MV-4-11 (cell line): ENCODE measurements at places on chromosomes 3 and 15.

GRCh38 chr3:82261013-82261412 is 499.6 kb upstream of the GBE1 start:
- no peak for DNase-seq

- DNase-seq = no peak
Measured at GRCh38 chr3:56724676-56725075, 41.6 kb upstream of the TASOR start.

GRCh38 chr15:42360535-42361112 is 1.3 kb downstream of the CAPN3 start:
- no peak for DNase-seq

- DNase-seq = no peak
Measured at GRCh38 chr3:62874711-62875557, at the start of gene CADPS. CADPS (minus strand) TSS chr3:62875416; CDS start chr3:62875029, 387 bp downstream.

GRCh38 chr3:64053581-64053980 is 30.3 kb upstream of the PSMD6 start:
- no peak for DNase-seq

DNA sequence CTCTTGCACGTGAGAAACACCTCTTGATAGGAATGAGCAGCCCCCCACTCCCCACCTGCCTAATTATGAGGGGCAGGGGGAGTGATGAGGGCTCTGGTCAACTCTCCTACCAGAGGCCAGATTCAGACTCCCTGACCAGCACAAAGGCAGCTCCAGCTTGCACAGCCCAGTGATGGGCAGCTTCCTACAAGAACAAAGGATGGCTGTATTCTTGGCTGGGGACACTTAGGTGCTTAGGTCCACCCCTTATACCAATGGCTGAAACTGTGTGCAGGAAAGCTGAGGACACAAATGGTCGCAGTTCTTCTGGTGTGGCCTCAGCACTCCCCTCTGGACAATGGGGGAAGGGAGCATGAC is 81.8 kb downstream of the IQSEC1 start:
- no peak for DNase-seq

DNA sequence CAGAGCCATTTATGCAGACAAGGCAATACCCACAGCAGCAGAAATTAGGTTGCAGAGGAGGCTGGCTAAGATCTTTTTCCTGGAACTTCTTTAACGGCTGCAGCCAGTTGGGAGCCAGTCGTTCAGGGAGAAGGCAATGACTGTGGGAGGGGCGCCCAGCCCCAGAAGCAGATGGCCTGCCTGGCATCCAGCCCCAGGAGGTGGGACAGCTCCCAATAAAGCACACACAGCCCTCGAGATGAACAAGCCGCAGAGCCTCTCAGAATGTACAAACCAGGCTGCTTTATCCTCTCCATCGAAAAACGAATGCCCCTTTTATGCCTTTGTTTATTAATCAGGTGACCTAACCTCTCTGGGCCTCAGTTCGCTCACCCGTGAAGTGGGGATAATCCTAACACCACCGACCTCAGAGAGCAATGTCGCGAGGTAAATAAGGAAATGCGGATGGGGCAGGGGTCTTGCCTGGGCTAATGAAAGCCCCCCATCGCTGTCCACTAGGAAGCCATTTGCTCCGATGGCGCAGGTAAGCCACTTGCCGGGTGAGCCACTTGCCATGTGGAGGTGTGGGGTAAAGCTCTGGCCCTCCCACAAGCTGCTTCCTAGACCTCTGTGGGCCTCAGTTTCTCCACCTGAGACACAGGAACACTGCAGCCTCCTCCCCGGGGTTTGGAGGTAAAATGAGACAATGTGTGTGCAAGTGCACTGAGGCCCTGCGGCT is 35.8 kb downstream of the MGLL start:
- DNase-seq = peak; percentile 22

GRCh38 chr3:14811684-14812083 is 7.1 kb upstream of the FGD5 start:
- no peak for DNase-seq

GRCh38 chr3:36540888-36541518 is 160.7 kb downstream of the STAC start:
- no peak for DNase-seq

DNA sequence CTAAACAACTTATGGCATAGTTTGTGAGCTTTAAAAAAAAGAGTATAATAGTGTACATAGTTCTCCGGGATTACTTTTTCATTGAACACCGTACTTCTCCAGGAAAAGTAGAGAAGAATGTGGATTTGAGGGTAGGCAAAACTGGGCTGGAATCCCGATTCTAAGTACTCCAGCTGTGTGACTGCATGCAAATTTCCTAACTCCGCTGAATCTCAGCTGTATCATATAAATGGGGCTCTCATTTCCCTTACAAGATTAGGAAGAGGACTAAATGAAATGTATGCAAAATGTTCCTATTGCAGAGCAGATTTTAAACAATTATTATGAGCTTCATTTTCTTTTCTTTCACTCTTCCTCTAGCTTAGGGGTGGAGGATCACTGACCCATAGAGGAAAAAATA is 70.3 kb upstream of the HERC1 start:
- DNase-seq = no peak

- no peak for DNase-seq
Measured at GRCh38 chr3:135240426-135240825, 445.4 kb downstream of the EPHB1 start.

DNA sequence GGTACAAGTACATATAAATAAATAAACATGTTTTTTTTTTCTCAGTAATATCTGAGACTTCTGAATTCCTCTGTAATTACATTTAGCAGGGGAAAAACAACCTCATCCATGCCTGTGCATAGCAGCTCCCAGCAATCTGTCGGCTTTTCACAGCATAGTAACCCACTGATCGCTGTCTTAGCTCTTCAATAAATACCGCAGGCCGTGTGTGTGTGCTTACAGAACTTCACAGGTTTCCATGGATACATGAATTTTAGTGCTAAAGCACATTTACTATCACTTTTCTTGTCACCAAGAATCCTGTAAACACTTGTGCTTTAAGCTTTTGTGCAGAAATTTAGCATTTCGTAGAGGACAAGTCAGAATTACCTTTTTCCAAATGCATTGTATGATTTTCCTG is 4.0 kb upstream of the PLAAT1 start:
- DNase-seq = no peak

DNA sequence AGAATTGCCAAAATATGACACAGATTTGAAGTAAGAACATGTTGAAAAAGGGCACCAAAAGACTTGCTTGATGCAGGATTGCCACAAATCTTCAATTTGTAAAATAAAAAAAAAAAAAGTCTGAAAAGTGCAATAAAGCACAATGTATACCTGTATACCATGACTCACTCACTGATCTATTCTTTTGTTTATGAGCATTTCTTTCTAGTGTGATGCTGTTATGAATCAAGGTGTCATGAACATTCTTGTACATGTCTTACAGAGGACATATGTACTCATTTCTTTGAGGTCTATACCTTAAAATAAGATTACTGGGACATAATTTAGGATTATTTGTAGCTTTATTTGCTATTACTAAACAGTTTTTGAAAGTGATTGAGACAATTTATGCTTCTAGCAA is 464.9 kb upstream of the RBMS3 start:
- no peak for DNase-seq

DNA sequence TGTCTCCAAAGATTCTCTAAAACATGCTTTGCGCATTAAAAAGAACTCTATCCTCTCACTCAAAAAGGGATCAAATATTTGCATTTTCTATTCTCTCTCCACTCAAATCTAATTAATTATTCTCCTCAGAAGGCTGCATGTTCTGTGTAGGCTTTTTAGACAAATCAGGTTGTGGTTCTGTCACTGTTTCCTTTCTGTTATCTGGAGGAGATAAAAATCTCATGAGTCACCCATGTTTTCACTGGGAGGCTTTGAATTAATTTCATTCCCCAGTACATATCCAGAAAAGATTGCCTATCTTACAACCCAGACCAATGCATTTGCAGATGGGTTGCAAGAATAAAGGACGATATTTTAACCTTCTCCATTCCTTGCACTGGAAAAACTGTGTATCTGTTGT is 446.5 kb downstream of the GRM7 start:
- DNase-seq = no peak

GRCh38 chr3:170171563-170171962 is 10.0 kb downstream of the PHC3 start:
- no peak for DNase-seq

DNA sequence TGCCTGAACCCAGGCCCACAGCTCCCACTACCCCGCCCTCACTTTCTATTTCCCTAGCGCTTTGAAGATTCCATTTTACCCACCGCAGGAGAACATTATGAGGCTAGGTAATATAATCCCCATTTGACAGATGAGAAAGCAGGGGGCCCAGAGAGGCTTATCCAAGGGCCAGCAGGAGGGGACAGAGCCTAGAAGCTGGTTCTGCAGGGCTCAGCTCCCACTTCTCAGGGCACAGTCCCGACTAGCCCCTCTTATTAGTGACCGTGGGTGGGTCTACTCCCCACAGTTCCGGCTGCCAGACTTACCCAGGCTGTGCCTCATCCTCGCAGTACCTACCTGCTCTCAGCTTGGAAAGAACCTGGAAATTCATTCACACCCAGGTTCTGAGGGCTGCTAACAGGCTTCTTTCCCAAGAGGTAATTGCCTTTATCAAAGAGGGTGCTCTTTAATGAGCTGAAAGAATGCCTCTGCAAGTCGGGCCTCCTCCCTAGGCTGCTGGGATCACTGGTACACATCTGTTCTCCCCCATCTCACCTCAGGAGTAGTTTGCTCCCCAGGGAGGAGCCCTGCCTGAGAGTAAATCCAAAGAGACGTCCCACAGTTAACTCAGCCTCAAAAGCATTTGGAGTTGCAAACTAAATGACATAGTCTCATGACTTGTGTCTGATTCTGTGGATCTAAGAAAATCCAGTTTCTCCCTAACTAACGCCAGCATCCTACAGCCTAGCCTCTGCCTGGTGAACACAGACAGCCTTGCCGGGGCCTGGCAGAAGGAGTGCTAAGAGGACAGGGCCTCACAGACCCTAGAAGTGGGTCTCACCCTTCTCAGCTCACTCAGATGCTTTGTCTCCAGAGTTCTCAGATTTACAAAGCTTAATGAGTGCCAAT is 125.0 kb downstream of the CHSY1 start:
- no peak for DNase-seq

DNA sequence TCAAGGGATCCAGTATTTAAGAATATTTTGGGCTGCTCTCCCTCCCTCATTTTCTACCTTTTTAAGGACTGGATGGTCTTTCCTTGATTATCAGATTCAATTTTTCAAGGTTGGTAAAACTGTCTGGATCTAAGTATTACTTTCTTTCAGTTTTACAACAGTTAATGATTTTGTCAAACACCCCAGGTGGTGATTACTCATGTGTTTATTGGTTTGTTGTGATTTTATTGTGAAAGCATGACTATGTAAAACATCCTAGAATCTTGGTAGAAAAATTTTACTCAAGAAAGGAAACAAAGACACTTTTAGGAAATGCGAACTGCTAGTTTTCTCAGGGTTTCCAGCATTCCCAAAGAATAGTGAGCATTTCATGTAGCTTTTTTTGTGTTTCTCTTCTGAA is 7.3 kb downstream of the GTF2E1 start:
- DNase-seq = no peak

- no peak for DNase-seq
Measured at GRCh38 chr3:184993394-184993793, 159.5 kb downstream of the C3orf70 start.

DNA sequence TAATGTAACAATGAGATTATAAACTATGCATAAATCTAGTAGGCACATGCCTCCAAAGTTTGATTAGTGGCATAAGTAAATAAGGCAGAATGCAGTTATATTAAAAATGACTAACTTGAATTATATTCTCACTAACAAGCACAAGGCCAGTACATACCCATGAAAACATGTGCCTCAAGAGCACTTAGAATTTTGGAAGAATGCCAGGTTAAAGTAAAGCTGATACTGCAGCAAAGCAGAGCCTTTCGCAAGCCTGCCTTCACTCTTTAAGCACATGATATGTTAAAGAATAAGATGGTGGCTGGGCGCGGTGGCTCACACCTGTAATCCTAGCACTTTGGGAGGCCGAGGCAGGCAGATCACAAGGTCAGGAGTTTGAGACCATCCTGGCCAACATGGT is 49.0 kb downstream of the KBTBD12 start:
- peak; percentile 27 for DNase-seq

GRCh38 chr3:98014268-98014585 is 20.9 kb downstream of the GABRR3 start:
- DNase-seq = no peak

DNA sequence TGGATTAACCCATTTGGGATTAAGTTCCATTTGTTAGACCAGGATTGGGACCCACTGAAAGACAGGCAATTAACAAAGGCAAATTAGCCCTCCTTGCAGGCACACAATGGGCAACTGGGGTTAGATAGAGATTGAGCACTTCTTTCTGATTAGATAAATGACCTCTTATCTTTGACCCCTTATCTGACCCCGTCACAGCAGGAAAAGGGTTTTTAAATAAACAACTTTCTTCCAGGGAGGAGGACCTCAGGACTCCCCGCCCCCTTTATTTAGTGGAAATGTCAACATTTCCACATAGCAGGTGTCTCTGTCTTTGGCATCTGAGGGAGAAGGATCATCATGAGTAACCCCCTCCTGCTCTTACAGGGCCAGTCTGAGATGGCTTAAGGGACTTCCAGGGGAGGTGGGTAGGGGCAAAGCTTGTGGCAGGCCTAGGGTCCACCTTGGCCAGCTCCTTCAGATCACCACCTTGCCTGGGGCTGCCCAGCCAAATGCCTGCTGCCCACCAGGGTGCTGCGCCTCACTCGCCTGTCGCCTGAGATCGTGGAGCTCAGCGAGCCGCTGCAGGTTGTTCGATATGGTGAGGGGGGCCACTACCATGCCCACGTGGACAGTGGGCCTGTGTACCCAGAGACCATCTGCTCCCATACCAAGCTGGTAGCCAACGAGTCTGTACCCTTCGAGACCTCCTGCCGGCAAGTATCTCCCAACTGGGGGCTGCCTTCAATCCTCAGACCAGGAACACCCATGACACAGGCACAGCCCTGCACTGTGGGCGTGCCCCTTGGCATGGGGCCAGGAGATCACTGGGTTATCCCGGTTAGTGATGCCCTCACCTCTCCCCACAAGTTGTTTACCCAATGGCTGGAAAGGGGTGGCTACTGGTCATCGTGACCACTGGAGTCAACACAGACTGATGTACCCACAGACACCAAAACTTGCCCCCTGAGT is 2.6 kb upstream of the WDR6 start:
- no peak for DNase-seq

- DNase-seq = no peak
Measured at GRCh38 chr3:14600856-14601610, 50.5 kb upstream of the CCDC174 start.
